Inflammatory macrophage treated with lipopolysaccharide for 4 hours (primary cell): ENCODE measurements at places on chromosomes 16 and 17.
A peak's percentile ranks its signal among the peaks of the same experiment; 100 is the strongest.

DNA sequence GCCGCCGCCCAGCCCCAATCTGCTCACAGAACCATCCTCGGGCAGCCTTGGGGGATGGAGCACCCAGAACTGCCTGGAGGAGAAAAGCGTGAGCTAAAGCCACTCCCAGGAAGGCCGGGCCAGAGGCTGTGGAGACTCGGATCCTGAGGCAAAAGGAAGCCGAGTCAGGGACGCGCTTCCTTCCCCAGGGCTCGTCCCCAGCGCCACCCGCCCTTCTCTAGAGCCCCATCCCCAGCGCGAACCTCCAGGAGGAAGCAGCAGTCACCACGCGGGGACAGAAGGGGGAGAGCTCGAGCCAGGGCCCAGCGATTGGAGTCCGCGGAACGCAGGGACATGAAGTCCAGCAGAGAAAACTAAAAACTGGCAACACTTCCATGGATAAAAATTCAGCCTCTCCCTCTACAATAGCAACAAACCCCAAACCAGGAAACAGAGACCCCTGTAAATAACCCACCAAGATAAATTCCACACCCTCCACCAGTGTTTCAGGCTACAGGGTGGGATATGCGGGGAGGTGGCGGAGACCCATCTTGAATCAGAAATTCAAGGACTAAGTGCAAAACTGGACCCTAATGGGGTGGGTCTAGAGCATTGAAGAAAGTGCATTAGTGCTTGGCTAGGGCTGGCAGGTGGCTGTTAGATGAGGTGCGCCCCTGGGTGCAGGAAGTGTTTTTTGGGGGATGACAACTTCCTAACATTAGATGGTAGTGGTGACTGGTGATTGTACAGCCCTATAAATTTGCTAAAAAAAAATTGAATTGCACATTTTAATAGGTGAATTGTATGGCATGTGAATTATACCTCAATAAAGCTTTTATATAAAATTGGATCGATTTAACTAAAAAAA, 116.1 kb upstream of the METRNL start:
- DNase-seq = peak; percentile 76

- DNase-seq = no peak
These were observed 102.8 kb downstream of the SSH2 start for GRCh38 chr17:29827179-29827578.

GRCh38 chr17:72838068-72838467, 254.4 kb downstream of the SLC39A11 start:
- DNase-seq = no peak

GRCh38 chr16:87835882-87836331, 33.4 kb downstream of the SLC7A5 start:
- no peak for DNase-seq

- DNase-seq = no peak
These were observed 32.5 kb downstream of the TANGO6 start for GRCh38 chr16:68875871-68876270.

GRCh38 chr16:82384017-82384416, 214.0 kb upstream of the MPHOSPH6 start:
- DNase-seq = no peak

GRCh38 chr16:64144617-64145016, 977.2 kb downstream of the CDH11 start:
- DNase-seq = no peak

DNA sequence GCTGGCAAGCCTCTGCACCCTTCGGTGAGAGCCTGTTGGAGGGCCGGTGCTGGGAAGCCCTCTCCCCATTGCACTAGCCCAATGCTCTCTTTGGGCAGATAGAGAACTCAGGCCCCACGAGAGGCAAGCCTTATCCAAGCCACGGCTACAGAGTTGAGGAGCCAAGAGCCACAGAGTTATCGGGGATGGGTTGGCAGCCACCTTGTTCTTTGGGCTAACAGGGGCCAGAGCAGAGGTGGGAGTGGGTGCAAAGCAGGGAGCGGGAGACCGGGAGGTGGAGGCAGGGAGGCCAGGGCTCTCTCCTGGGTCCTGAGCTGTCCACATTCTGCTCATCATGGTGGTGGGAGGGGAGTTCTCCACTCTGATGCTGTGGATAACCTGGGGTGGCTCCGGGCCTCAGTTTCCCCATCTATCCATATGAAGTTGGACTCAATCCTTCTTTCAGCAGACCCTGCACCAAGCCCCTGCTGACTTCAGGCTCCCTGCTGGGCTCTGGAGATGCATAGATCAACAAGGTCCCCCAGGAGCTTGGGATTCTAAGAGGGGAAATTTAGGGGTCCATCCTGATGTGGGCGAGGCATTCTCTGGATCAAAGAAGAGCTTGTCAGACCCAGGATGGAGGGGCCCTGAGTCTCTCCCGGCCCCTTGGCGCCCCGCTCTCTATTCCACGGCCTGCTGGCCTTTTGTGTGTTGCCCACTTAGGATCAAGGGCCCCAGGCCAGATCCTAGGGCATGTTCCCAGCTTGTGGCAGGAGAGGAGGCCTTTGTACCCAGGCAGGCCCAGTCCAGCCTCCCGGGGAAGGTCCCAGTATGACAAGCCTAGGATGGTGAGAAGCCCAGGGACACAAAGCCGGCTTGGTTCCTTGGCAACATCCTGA, 557 bp upstream of the CX3CL1 start:
- DNase-seq = no peak

DNA sequence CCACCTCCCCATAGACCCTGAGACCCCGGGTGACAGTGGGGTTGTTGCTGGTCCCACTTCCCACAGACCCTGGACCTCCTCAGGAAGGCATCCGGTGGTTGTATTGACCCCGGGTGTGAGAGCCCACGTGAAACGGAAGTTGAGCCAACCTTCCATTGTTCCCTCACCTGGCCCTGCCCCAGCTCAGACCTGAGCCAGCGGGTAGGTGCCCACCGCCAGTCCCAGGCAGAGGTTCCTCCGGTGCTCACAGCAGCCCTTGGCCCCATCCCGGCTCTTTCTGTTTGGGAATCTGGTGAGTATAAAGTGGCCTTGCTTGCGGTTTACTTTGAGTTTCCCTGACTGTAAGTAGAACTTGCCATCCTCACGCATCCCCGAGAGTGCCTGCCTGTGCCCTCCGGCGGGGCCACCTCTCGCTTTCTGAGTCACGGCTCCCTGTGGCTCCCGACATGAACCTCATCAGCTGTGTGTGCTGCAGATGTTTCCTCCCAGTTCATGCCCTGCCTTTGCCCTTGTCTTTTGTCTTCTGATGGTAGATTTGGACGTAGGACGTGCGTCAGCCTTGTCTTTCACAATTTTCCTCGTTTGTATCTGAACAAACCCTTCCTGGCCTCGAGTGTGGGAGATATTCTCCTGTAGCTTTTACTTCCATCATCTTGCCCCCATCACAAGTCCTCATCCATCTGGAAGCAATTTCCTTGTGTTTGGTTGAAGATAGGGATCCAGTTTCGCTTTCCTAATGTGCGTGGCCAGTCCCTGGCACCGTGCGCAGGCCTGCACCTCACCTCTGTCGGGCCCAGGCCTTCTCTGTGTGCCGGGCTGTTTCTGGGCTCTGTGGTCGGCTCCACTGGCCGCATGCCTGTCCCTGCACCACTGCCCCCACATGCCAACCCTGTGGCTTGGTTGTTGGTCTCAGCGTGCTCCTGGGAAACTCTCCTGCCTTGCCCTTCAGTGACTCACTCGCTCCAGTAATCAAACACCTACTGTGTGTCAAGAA, 76.0 kb downstream of the METRNL start:
- DNase-seq = peak; percentile 62

- no peak for DNase-seq
These were observed 13.3 kb downstream of the SOCS1 start for GRCh38 chr16:11242658-11243057.

GRCh38 chr17:2177235-2177811, 122.4 kb downstream of the HIC1 start:
- no peak for DNase-seq

GRCh38 chr17:42266918-42267766, 9.0 kb downstream of the STAT5B start:
- peak; percentile 93 for DNase-seq

DNA sequence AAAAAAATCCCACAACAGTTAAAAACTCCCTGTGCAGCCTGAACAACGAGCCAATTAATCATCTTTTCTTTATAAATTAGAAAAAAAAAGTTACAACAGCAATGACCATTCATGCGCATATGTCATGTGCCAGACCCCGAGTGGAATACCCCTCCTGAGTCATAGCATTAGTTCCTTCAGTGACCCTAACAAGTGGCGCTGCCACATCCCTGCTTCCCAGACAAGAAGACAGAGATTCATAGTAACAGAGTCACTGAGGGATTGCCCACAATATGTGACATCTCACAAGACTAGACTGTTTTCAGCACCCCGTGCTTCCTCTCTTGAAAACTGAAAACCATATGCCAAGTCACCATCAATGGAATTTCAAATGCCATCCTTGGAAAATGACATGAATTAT, 7.9 kb downstream of the UMOD start:
- no peak for DNase-seq

GRCh38 chr17:39150104-39150634, 1.3 kb downstream of the PLXDC1 start:
- DNase-seq = no peak

DNA sequence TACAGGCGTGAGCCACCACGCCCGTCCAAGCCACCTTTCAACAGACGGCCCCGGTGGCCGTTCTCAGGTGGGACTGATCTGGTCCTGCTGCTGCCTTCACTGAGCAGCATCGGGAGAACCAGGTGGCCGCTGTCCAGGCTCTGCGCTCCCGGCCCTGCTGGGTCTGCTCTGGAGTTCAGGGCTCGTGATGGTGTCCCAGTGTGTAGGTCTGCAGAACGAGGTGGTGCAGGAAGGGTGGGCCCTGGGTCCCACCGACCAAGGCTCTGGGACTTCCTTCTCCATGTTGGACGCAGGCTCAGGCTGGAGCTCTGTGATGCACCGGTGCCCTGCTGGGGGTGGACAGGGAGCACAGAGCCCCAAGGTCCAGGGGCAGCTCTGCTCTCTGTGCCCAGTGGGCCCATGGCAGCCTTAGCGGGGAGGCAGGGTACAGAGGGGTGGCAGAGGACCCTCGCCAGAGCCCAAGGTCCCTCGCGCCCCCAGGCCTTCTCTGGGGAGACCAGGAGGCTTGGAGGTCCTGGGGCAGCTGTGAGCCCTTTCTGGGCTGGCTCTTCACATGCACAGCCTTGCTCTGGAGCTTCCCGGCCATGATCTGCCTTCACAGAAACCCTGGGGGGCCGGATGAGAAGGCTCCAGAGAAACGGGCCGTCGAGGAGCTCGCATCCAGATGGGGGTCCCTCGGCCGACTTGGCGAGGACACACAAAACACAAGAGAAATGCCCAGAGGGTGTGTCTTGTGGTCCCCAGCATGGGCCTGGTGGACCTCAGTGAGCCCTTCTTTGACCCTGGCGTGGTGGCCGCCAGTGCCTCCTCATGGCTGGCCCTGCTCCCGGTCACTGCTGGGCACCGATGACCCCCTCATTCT, 26.9 kb upstream of the BAHCC1 start:
- no peak for DNase-seq

GRCh38 chr16:25052151-25052511, 37.0 kb upstream of the ARHGAP17 start:
- DNase-seq = no peak

DNA sequence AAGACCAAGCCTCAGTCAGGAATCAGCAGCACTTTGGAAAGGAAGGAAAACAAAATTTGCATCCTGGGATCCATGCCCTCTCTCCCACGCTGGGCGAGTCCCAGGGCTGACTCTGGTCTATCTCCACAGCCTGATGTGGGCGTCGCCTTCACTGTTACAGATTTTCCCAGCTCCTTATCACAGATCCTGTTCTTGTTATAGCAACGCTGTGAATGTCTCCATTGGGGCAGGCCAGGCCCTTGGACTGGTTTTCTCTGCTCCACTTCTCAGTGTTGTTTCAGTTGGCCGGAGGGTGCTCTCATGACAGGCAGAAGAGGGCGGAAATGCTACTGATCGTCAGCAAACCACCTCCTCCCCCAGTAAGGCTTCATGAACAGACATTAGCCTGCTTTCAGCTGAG, 127.9 kb upstream of the CDH11 start:
- DNase-seq = no peak

DNA sequence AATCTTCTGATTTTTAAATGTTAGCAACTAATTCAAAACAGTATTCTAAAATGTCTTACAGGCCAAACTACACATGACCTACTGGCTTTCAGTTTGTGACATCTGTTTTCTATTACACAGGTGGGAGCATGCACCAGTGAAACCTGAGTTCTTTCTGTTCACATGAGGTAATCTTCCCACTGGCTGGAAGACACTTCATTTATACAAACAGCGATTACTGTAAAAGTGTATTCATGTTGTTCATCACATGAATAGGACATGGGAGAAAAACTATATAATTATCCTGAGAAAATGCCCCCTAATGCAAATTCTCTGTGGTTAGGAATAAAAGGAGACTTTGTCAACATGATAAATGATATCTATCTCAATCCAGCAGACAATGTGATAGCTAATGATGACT, 11.1 kb upstream of the PIK3R5 start:
- no peak for DNase-seq

DNA sequence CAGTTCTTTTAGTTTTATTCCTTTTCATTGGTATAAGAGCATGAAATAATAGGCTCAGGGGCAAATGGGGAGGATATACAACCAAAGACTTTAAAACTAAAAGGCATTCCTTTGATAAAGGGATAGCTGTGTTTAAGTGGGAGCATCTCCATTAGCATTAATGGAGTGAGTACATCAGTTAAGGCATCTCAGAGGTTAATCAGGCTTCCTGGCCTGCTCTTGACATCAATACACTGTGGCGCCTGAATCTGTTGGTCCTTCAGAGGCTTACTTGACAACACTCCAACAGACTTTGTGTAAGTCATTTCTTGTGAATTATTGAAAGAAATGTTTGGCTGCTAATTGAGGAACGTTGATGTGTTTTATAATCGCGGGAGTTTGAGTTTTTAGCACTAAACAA, 230.7 kb downstream of the BCAS3 start:
- no peak for DNase-seq

DNA sequence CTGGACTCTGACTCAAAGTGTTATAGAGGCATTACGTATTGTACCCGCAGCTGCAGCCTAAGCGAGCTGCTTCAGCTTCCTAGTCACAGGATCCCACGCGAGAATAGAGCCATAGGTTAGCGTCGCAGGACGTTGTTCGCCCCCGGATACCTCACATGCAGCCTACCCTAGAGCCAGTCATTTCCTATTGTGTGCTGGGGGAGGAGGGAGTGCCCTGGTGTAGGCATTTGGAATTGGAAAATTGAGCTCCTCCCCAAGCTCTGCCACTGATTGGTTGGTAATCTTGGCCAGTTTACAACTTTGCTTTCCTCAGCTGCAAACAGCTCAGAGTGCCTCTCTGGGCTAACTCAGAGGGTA, 530 bp downstream of the NAA60 start:
- peak; percentile 81 for DNase-seq

DNA sequence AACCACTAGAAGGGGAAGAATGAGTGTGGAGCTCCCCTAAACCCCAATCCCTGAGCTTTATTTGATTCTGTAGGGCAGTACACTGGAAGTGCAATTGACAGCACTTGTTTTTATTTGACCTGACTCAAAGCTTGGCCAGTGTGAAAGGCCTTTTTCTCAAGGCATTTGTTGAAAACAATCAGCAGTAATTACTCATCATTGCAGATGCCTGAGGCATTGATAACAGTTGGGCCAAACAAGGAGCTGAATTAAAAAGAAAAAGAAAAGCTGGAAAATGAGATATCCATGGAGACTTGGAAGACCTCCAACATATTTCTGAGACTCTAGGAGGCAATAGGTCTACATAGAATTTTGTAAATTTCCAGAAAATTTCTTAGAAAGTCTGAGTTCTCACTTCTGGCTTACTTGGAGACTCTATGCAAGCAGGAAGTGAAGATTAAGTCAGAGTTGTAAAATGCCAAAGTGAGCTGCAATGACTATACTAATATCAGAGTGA, 200.8 kb upstream of the KCNJ16 start:
- peak; percentile 45 for DNase-seq
